T-helper 1 cell (primary cell): ENCODE measurements at places on chromosomes 11 and 22.

DNA sequence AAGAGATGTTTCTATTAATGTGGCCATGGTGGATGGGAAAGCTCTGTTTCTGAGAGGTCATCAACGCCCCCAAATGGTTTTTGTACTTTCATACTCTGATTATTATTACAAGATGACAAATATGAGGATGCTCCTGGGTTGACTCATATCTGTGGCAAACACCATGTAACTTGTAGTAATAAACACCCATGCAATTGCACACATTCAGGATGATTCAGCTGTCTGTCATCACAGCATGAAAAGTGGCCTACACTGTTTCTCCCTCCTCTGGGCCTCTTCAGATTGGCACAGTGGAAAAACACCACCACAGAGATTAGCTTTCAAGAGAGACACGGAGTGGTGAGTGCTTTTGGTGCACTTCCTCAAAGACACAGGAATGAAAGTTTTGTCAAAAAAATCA, 85.4 kb downstream of the MTNR1B start:
- DNase-seq, result no peak

DNA sequence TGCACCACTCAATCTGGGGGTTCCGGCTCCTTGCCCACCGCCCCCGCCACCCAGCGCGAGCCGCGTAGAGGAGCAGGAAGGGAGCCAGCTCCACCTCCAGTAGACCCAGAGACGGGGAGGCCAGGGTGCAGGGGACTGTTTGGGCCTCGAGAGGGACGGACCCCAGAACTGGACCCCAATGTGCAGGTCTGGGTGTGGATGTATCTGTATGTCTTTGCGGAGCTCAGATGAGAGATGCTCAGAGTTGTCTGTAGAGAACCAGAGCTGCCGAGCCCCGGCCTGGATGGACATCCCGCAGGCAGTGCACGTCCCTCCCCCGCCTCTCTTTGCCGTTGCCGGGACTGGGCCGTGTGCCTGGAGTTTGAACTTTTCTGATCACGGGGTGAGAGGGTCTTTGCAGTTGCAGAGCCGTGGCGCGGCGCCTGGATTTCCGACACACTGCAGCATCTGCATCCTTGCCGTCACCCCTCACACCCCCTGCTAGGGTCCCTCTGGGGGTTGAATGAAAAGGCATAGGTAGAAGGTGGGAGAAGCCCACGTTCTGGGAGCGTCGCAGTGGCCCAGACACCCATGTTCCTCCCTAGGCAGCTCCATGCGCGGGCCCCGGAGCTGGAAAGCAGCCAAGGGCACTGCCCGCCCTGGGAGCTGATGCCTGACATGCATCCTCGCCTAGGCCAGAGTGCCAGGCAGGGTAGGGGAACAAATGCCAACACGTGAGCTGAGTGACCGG, 105.2 kb downstream of the KCNQ1 start:
- no peak for DNase-seq

- DNase-seq, result no peak
Observed at GRCh38 chr22:20033045-20033706, 12.3 kb downstream of the TANGO2 start.

GRCh38 chr22:35761037-35761436, 43.4 kb downstream of the APOL5 start:
- no peak for DNase-seq

- no peak for DNase-seq
Observed at GRCh38 chr11:8000390-8000789, 13.3 kb downstream of the EIF3F start.

GRCh38 chr11:61588728-61589191, 7.9 kb upstream of the SYT7 start:
- DNase-seq, result no peak

- DNase-seq, result no peak
Observed at GRCh38 chr11:60872961-60873524, 5.7 kb downstream of the ZP1 start.

DNA sequence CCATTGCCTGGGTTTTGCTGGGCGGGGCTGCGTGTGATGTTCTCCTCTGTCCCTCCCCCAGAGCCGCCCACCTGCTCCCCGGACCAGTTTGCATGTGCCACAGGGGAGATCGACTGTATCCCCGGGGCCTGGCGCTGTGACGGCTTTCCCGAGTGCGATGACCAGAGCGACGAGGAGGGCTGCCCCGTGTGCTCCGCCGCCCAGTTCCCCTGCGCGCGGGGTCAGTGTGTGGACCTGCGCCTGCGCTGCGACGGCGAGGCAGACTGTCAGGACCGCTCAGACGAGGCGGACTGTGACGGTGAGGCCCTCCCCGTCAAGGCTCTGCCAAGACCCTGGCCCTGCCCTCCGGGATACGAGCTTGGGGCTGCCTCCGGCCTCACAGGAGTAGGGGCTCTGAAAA, 27.0 kb upstream of the PPP6R3 start:
- no peak for DNase-seq

DNA sequence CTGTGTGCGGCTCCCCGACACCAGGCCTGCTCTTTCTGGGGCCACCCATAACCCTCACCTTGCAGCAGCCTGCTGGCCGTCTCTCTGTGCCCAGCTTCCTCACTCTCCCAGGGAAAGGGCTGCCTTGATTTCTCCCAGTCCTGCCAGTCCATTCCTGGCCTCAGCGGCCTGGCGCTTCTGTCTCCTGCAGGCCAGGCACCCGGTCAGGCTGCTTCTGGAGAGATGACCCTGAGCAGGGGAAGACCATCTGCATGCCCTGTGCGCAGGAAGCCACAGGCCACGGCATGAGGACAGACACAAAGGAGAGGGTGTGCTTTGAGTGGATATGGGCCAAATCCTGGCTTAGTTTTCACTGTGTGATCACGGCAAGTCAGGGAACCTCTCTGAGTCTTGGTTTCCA, 86.2 kb downstream of the TSPAN18 start:
- DNase-seq, result no peak

- no peak for DNase-seq
Observed at GRCh38 chr11:66339686-66340483, 3.7 kb upstream of the RIN1 start.

GRCh38 chr22:33986954-33987353, 66.7 kb upstream of the LARGE1 start:
- no peak for DNase-seq

GRCh38 chr11:90732486-90732885, 509.6 kb upstream of the CHORDC1 start:
- DNase-seq, result no peak

DNA sequence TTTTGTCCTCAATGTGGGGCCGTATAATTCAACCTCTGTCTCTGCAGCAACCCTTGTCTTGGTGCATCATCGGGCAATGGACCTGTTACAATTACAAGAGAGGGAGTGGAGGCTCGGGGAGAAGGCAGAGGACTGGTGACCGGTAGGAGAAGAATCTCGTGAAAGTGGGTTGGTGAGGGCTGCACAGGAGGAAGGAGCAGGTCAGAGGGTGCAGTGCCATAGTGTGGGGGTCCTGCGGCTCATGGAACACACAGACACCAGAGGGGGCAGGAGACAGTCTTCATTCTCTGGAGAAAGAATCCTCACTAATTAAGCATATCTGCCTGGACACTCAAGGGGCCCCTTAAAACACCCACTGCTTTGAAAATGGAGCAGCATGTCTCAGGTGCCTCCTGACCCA, 174.7 kb upstream of the B3GAT1 start:
- DNase-seq, result no peak

DNA sequence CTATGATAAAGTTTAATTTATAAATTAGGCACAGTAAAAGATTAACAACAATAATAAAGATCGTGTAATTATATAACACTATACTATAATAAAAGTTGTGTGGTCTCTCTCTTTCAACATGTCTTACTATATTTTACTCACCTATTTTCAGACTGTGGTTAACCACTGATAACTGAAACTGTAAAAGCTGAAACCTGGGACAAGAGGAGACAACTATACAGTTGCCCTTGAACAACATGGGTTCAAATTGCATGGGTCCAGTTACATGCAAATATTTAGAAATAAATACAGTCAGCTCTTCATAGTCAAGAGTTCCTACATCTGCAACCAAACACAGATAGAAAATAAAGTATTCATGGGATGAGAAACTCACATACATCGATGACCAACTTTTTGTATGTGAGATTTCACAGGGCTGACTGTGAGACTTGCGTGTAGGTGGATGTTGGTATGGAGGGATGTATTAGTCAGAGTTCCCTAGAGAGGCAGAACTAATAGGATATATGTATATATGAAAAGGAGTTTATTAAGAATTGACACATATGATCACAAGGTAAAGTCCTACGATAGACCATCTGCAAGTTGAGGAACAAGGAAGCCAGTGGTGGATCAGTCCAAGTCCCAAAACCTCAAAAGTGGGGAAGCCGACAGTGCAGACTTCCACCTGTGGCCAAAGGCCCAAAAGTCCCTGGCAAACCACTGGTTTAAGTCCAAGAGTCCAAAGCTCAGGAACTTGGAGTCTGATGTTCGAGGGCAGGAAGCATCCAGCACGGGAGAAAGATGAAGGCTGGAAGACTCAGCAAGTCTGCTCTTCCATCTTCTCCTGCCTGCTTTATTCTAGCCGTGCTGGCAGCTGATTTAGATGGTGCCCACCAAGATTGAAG, 359.5 kb downstream of the INSC start:
- DNase-seq, result no peak

DNA sequence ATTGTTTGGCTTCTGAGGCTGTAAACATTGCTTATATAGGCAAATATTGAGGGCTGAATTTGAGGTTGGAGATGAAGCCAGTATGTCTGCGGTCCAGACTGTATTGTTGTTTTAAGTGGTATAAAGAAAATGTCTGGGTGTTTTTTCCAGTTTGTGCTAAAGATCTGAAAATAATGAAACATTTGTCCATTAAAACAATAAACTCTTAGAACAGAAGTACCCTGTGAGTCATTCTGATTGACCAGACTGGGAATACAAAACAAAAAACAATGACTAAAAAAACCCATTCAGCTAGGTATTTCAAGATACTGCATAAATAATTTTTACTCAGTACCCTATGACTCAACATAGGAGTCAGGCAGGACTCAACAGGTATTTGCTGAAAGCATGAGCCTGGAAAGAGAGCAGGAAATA, 20.4 kb downstream of the ALKBH8 start:
- no peak for DNase-seq

GRCh38 chr11:34731603-34732002, 110.7 kb downstream of the EHF start:
- DNase-seq, result no peak

- DNase-seq, result no peak
Observed at GRCh38 chr22:37313376-37314314, 31.3 kb downstream of the CYTH4 start.

DNA sequence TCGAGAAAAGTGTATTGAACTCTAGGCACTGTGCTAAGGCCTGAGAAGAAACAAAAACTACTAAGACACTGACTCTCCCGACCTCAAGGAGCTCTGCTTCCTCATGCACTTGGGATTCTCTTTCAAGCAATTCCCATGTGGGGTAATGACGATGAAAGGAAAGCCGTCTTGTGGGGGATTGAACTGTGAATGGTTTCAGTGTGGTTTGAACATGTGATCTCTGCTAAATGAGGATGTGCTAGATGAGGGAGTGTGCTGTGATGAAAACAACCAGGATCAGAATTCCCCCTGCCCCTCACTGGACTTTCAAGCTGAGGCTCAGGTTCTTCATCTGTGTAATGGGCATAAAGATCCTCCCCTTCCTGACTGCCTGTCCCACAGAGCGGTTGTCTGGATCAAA, 74.9 kb downstream of the DEPDC5 start:
- no peak for DNase-seq

- DNase-seq, result no peak
Observed at GRCh38 chr11:100176456-100176855, 510.6 kb upstream of the ARHGAP42 start.

DNA sequence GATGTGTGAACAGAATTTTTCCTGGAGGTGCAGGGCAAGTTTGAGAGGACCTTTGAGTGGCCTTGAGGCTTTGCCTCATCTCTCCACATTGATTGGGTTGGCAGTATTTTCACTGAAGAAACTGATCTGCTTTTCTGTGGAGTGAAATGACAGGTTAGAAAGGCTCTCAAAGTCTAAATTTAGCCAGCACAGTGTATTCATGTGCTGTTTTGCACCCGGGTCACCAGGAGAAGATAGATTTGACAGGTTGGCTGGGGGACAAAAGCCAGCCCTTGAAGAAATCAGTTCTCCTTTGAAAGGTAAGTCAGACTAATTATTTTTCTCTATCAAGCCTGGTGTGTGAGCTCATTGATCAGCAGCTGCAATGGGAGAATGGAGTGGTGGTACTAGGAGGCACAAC, 152.9 kb downstream of the DBX1 start:
- DNase-seq, result no peak

GRCh38 chr11:124667601-124668000, 5.9 kb downstream of the SIAE start:
- no peak for DNase-seq

GRCh38 chr11:14029971-14030920, 67.7 kb downstream of the SPON1 start:
- no peak for DNase-seq

DNA sequence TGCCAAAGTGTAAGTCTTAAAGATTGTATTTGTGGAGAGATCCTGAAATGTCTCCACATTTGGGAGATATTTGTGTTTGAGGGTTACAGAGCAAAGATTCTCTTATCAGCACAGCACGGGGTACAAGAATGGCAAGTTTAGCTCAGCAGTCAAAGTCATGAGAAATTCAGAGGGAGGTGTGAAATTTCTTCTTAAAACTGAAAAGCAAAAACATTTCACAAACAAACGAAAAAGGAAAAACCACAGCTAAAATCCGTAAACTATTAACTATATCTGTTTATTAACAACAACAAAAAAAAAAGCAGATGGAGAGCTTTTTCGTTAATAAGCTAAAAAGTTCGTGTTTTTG, 40.9 kb upstream of the ETS1 start:
- no peak for DNase-seq

DNA sequence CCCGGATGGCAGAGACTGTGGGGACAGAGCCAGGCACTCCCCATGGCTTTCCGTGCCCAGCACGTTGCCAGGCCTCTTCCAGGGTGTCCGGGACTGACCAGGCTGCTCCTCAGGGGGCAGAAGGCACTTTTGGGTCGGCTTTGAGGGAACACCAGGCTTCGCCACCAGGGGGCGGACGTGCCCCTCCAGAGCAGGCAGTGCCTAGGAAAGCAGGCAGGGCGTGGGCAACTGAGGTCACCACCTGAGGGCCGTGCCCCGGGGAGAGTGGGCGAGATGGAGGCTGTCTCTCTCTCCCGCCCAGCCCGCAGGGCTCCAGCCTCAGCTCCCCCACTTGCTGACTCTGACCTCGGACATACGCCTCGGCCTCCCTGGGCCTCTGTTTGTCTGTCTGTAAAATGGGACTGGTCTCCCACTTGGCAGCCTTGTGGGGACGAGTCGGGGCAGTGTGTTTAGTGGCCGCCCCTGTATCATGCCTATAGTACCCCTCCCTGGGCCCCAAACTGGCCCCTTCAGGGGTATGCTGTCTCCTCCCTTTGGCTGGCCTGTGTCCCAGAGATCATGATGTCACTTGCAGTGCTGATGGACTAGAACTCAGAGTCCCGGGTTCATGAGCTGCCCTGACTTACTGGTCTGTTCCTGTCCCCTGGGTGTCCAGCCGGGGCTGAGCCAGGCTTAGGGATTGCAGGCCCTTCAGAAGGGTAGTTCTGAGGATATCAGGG, 4.4 kb upstream of the PRR5 start:
- peak; percentile 77 for DNase-seq

DNA sequence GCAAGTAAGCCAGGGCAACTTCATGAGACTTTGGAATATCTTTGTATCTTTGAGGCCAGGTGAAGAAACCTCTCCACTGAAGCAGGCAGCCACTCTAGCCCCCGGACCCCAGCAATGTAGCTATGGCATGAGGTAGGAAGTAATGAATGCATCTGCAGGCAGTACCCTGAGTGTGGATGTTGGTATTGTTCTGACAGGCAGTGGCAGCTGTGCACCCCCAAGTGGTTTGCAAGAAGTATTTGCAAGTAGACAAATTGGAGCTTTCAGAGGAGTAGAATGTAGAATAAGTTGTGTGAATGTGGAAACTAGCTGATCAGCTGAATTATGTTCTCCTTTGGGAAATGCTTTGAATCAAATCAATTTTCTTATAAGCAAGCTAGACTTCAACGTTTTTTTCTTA, 194.4 kb upstream of the PGR start:
- no peak for DNase-seq
